ENCODE measurements at places on chromosomes 13 and 19. TPM values are rescaled to one million over a fixed set of nuclear protein-coding genes. Genes with fewer than 3 reads are reported as not detected.
A peak's percentile ranks its signal among the peaks of the same experiment; 100 is the strongest.

The LILRA2 gene
- not detected for total RNA-seq

DNA sequence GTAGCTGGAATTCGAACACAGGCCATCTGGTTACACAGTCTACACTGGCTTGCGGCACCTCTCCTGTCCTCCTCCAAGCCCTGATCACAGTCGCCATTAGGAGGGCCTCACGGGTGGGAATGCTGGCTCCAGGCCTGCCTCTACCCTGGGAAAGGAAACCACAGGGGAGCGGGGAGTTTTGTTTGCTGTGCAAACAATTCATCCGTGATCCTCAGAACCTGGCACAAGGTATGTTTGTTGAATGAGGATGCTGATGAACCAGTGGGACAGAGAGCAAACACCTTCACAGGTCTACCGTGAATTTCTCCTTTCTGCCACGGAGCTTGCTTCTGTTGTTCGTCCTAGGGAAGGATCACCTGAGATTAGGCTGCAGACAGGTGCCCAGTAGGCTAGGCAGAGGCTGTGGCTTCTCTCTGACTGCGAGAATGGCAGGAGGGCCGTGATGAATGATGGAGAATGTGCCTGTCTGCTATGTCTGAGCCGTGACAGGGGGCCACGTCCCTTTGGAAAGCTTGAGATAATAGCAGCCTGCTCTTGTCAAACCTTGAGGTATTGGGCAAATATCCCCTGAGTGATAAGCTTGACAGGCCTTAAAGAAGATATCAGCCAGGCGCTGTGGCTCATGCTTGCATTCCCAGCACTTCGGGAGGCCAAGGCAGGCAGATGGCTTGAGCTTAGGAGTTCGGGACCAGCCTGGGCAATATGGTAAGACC is 36.7 kb downstream of the PIN1 start:
- DNase-seq, result peak; percentile 4

The TEX29 gene
- not detected for total RNA-seq

DNA sequence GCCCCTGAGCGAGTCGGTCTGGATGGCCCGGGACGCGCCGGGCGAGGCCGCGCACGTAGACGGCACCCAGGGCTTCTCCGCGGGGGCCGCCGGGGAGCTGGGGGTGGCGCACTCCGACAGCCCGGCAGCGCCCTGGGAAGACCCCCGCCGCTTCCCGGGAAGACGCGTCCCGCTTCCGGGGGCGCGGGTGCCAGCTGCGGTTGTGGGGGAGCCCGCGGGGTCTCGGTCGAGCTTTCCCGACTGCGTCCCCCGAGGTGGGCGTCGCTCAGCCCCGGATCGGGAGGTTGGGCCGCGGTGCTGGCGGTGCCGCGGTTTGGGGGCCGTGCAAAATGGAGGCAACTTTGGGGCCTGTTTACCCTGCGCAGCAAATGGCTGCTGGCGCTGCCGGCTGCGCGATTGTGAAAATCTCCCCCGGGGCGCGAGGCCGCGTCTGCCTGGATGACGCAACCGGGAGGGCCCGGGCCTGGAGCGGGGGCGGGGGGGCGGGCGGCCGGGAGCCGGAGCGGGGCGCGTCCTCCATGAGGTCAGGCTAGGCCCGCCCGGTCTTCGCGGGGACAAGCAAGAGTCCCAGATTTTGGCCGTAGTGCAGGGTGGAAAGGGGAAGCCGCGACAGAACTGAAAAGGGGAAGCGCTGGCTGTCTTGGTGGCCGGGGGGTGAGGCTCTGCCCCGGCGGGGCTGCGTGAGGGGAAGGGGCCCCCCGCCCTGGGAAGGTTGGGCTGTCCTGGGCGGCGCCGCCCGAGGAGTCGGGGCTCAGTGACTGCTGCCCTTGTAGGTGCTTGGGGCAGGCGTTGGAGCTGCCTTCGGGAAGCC is 11.3 kb downstream of the PEAK3 start:
- peak; percentile 35 for DNase-seq

The CDX2 gene
- 4.1 TPM for total RNA-seq

DNA sequence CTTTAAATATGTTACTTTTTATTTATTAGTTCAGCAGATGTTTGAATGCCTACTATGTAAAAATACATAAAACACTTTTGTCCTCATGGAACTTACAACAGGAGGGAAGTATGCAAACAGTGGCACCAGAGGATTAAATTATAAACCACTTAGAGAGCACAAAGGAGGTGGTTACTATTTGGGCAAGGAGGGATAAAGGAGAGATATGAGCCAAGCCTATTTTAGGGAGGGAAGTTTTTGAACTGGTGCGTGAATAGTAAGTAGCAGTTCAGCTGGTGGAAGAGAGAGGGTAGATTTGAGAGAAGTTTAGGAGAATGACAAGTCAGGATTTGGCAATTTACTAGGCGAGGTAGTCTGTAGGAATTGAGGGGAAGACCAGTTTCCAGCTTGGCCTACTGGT is 8.6 kb downstream of the AKAP11 start:
- DNase-seq, result no peak

The PPAN gene
- 97.0 TPM for total RNA-seq

The SIAH3 gene
- total RNA-seq, result 0.10 TPM

GRCh38 chr19:8393871-8394250 is 3.7 kb downstream of the RAB11B start:
- no peak for DNase-seq

The KRTDAP gene
- total RNA-seq, result not detected

GRCh38 chr13:111006506-111007031 is 91.7 kb upstream of the ANKRD10 start:
- peak; percentile 42 for DNase-seq

The OR7G1 gene
- not detected for total RNA-seq

- peak; percentile 76 for DNase-seq
These were observed 123.1 kb downstream of the CDK8 start for GRCh38 chr13:26377038-26377437.

The C19orf85 gene
- 0.83 TPM for total RNA-seq

- DNase-seq, result no peak
These were observed 68.6 kb downstream of the EFNB2 start for GRCh38 chr13:106466691-106467426.

- no peak for DNase-seq
These were observed 1.3 kb downstream of the HSD11B1L start for GRCh38 chr19:5682107-5682482.
